ENCODE measurements at places on chromosomes 7 and 10. TPM values are rescaled to one million over a fixed set of nuclear protein-coding genes. Genes with fewer than 3 reads are reported as not detected.

The RBP4 gene
- 5.4 TPM for total RNA-seq

The IRF5 gene
- 4.6 TPM for total RNA-seq

The TES gene
- total RNA-seq: 148 TPM

- H3K27ac ChIP-seq: no peak overlapping the region
- H3K36me3 ChIP-seq: no peaks in the 10 kb centered on the region
- no peak overlapping the region for H3K4me3 ChIP-seq
Measured at GRCh38 chr7:37732253-37732652, 48.7 kb downstream of the GPR141 start.

GRCh38 chr7:156554488-156554887 lies 86.1 kb upstream of the RNF32 start:
- H3K36me3 ChIP-seq: no peaks in the 10 kb centered on the region
- no peaks in the 10 kb centered on the region for H3K27me3 ChIP-seq
- no peak overlapping the region for H3K4me3 ChIP-seq
- DNase-seq: no peak

DNA sequence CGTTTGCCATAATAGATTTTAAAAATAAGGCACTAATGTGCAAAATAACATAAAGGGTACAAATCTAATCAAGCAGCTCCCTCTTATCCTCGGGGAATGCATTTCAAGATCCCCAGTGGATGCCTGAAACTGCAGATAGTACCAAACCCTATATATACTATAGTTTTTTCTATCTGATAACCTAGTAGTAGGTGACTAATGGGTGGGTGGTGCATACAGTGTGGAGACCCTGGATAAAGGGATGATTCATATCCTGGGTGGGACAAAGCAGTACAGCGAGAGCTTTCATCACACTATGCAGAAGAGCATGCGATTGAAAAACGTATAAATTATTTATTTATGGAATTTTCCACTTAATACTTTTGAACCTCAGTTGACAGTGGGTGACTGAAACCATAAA lies 464.5 kb downstream of the GRID1 start:
- no peak overlapping the region for H3K4me3 ChIP-seq
- no peaks in the 10 kb centered on the region for H3K4me1 ChIP-seq
- H3K36me3 ChIP-seq: no peaks in the 10 kb centered on the region
- H3K27ac ChIP-seq: no peak overlapping the region
- DNase-seq: no peak

- H3K27ac ChIP-seq: no peak overlapping the region
- no peak for DNase-seq
- H3K36me3 ChIP-seq: no peaks in the 10 kb centered on the region
- no peak overlapping the region for H3K4me3 ChIP-seq
Measured at GRCh38 chr7:132417103-132417906, 159.0 kb downstream of the PLXNA4 start.

- no peak for DNase-seq
- no peak overlapping the region for H3K4me3 ChIP-seq
- no peaks in the 10 kb centered on the region for H3K36me3 ChIP-seq
- H3K27me3 ChIP-seq: no peaks in the 10 kb centered on the region
- H3K4me1 ChIP-seq: peaks cover 8% of the 10 kb centered on the region
Measured at GRCh38 chr10:5040781-5041470, 37.3 kb upstream of the AKR1C2 start.

- no peaks in the 10 kb centered on the region for H3K4me1 ChIP-seq
- DNase-seq: no peak
- H3K27ac ChIP-seq: no peak overlapping the region
- no peak overlapping the region for H3K4me3 ChIP-seq
Measured at GRCh38 chr10:71302874-71303568, 16.0 kb upstream of the SLC29A3 start.

DNA sequence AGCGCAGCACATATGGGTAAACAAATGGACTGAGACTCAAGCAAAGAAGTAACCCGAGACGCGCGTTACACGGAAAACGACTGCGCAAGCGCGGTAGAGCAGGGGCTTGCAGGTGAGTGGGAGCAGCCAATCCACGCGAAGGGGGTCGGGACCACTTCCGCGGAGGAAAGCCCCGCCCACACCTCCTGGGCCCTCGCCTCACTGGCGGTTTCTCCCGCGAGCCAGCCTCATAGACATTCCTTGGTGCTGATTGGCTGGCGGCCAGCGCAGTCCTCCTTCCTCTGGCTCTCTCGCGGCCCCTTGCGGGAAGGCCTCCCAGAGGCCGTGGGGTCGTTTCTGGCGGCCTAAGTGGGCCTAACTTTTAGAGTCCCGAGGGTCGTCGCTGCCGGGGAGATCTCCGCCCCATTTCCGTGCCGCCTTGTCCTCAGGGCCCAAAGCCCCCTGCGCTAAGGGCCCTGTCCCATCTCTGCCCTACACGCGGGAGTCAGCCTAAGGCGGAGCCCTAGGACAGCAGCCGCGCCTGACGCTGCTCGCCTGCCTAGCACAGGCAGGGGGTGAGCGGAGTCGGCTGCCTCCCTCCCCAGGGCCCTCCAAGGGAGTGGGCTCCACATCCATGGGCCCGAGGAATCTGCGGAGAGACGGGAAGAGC lies 9.1 kb upstream of the FXYD4 start:
- H3K27ac ChIP-seq: peak overlapping the region; percentile 64
- peak; percentile 100 for DNase-seq
- peaks cover 5% of the 10 kb centered on the region for H3K4me1 ChIP-seq
- H3K27me3 ChIP-seq: no peaks in the 10 kb centered on the region
- peak overlapping the region; percentile 53 for H3K4me3 ChIP-seq

DNA sequence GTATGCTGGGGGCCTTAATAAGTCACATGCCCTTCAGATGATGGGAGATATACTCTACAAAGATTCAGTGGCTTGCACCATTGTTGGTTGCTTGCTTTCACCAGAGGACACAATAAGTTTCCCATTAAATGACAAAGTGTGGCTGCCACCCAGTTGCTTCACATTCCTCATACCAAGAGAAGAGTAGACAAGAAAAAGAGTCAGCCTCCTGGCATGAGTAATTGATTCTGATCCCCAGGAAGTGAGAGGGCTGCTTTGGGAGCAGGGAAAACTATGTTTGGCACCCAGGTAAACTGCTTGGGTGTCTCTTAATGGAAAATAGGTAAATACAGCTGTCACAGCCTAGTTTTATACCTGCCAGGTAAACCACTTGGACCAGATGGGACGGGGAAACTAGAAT lies 66.7 kb upstream of the IL6 start:
- no peaks in the 10 kb centered on the region for H3K4me1 ChIP-seq
- H3K4me3 ChIP-seq: no peak overlapping the region
- H3K27me3 ChIP-seq: no peaks in the 10 kb centered on the region
- DNase-seq: no peak
- H3K27ac ChIP-seq: no peak overlapping the region
- H3K36me3 ChIP-seq: no peaks in the 10 kb centered on the region

DNA sequence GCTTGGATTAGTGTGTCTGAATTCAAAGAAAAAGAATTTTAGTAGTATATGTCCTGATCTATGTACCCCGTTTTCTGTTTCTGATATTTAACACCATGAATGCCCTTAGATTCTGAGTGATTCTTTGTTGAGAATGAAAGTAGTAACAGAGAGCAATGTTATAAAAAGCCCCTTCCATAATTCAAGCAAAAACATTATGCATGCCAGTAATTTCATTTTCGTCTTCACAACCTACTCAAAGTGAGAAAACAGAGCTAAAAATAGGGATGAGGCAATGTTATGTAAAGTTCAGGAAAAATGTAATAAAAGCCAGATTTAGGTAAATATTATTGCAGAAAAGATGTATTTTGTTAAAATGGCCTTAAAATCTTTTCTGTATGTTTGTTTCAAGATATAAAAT lies 28.1 kb downstream of the PTPRZ1 start:
- no peaks in the 10 kb centered on the region for H3K4me1 ChIP-seq
- H3K36me3 ChIP-seq: no peaks in the 10 kb centered on the region
- no peaks in the 10 kb centered on the region for H3K27me3 ChIP-seq
- DNase-seq: no peak
- no peak overlapping the region for H3K4me3 ChIP-seq

- no peak for DNase-seq
- no peaks in the 10 kb centered on the region for H3K27me3 ChIP-seq
- H3K4me1 ChIP-seq: peaks cover 42% of the 10 kb centered on the region
- no peaks in the 10 kb centered on the region for H3K36me3 ChIP-seq
Measured at GRCh38 chr10:92697663-92698511, 8.1 kb downstream of the HHEX start.
